GM20000 (cell line): ENCODE measurements at places on chromosomes 2 and 18.

- peak; percentile 8 for DNase-seq
Observed at GRCh38 chr2:54755641-54756326, 32.3 kb downstream of the EML6 start.

GRCh38 chr18:76493213-76494161, 1.6 kb downstream of the ZNF516 start:
- DNase-seq = peak; percentile 84

DNA sequence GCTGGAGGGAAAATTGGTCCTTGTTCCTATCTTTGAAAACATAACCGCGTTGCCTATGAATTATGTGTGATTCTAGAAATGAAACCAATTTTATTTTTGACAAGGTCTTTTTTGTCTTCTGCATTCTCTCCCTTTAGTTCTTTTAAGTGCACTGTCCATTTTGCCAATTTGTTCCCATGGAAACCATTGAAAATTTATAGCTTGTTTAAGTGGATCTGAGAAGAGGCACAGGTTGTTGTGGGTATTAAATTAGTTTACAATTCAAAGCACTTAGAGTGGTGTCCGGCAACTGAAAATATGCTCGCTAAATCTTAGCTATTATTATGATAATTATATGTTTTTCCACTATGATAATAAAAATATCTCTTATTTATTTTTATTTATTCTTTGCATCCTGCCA, 107.5 kb upstream of the FSHR start:
- no peak for DNase-seq

GRCh38 chr2:103401621-103402020, 639.8 kb downstream of the TMEM182 start:
- DNase-seq = no peak

DNA sequence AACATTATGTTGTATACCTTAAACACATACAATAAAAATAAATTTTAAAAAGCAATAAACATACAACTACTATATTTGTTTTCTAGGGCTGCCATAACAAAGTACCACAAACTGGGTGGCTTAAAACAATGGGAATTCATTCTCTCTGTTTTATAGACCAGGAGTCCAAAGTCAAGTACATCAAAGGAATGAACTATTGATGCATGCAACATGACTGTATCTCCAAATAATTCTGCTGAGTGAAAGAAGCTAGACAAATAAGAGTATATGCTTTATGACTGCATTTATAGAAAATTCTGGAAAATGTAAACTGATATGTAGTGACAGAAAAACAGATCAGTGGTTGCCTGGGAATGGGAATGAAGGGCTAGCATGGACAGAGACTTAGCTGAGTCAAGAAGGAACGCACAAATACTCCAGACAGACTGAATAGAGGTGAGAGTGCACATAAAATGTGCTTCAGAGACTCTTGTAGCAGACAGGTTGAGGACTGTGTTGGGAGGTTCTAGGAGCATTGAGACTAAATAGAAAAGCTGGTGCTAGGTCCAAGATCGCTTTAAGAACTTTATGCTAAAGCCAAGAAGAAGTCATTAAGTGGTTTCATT, 11.0 kb upstream of the PLA2R1 start:
- no peak for DNase-seq

- peak; percentile 34 for DNase-seq
Observed at GRCh38 chr2:215002500-215002899, 135.9 kb downstream of the ABCA12 start.

GRCh38 chr2:100185105-100185504, 42.7 kb upstream of the AFF3 start:
- DNase-seq = peak; percentile 0

DNA sequence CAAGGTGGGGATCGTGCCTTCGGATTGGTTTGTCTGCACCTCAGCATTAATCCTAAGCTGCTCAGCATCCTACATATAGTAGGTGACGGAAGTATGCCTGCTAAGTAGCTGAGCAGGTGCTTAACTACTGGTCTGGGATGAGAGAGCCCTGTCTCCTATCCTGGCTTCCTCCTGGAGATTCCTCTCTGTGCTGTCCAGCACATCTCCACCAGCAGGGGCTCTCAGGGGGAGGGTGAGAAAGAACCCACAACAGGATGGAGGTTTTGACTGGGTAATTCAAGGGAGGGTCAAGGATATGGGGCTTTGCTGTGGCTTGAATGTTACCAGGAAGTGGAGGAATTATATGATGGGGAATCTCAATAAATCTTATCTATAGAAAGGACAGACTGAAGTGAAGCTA, 45.4 kb upstream of the KIF5C start:
- DNase-seq = no peak

- no peak for DNase-seq
Observed at GRCh38 chr2:145016711-145017110, 496.8 kb upstream of the ZEB2 start.

DNA sequence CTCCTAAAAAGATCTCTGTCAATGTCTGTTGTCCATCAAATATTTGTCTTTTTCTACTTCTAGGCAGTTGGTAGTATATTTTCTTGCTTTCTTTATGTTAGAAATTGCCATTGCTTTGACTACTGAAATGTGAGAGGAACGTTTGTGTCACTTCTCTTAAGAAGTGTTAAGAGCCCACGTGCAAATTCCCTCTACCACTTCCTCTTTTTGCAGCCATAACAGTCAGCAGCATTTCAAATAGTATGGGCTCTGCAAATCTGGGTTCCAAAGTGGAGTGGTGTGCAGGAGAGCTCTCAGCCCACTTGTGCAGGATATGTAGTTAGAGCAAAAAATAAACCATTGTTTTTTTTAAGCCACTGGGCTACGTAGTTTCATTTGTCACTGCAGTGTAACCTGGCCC, 314.0 kb downstream of the MEIS1 start:
- no peak for DNase-seq

- no peak for DNase-seq
Observed at GRCh38 chr18:6257950-6258349, 156.8 kb downstream of the L3MBTL4 start.

GRCh38 chr2:1509271-1510065, 96.2 kb downstream of the TPO start:
- DNase-seq = no peak

- DNase-seq = no peak
Observed at GRCh38 chr2:219331560-219332213, 857 bp downstream of the RESP18 start.

- DNase-seq = no peak
Observed at GRCh38 chr2:137937246-137937645, 27.0 kb upstream of the HNMT start.
